Activated T-cell treated with anti-CD3 and anti-CD28 coated beads, Interleukin-2, amount 50 U/mL, for 72 hours (primary cell): ENCODE measurements at places on chromosomes 6 and 20.

GRCh38 chr20:37325206-37325605, 20.7 kb upstream of the SRC start:
- DNase-seq = no peak
- peaks cover 2% of the 10 kb centered on the region for H3K36me3 ChIP-seq
- H3K27ac ChIP-seq = no peak overlapping the region
- no peak overlapping the region for H3K4me3 ChIP-seq

DNA sequence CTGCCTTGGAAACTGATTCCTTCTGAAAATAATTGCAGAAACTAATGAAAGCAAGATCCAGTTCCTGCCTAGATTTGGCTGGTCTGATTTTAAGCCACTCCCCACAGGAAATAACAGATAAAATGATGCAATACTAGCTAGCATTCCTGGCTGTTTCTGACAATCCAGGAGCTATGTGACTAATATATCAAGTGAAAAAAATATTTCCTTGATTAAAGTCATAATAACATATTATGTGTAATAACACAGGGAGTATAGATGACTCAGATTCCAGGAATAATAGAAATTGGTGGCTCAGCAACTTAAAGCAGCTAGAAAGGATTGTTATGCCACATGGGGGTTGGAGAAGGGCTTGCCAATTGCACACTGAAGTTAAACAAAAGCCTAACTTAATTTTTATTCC, 182.7 kb upstream of the SALL4 start:
- no peak overlapping the region for H3K4me3 ChIP-seq
- no peak overlapping the region for H3K27ac ChIP-seq
- no peak for DNase-seq
- H3K36me3 ChIP-seq = no peaks in the 10 kb centered on the region
- no peaks in the 10 kb centered on the region for H3K4me1 ChIP-seq

DNA sequence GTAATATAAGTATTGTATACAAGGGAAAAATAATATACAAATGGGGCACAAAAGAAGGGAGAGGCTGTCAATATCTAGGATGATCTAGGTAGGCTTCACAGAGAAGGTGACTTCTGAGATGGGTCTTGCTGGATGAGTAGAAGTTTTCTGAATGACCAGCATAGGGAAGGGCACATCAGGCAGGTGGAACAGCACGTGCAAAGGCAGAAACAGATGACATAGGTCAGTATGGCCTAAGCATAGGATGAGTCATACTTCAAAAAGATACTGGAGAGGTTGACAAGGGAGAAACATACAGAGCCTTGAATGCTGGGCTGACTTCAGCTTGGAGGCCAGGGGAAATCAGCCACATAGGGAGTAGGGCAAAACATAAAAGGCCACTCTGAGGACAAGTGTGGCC, 31.9 kb upstream of the SIRPA start:
- no peaks in the 10 kb centered on the region for H3K4me1 ChIP-seq
- DNase-seq = no peak
- peaks cover 48% of the 10 kb centered on the region for H3K27me3 ChIP-seq
- no peak overlapping the region for H3K27ac ChIP-seq
- no peaks in the 10 kb centered on the region for H3K36me3 ChIP-seq

DNA sequence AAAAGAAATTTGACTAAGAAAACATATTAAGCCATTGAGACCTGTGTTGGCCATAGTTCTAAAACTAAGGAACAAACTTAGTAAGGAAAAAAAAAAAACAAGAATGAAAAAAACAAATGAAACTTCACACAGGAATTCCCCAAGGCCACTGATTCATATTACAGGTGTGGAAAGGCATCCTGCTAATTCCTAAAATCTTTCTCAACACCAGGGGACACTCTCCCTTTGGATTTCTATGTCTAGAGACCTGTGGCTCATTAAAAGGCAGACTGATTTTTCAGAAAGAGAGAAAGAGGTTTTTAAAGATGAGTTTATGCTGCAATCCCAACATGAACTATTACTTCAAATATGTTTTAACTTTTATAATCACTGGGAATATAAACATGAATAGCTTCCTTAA, at the start of gene OR12D1:
Gene OR12D1 (plus strand): TSS at position 341 of the 400 bp plus-strand sequence.
- peaks cover 2% of the 10 kb centered on the region for H3K36me3 ChIP-seq
- DNase-seq = no peak
- no peak within 1 kb of the TSS for H3K27ac ChIP-seq
- peaks cover 47% of the 10 kb centered on the region for H3K27me3 ChIP-seq

- peaks cover 31% of the 10 kb centered on the region for H3K27me3 ChIP-seq
- no peaks in the 10 kb centered on the region for H3K36me3 ChIP-seq
- H3K27ac ChIP-seq = no peak overlapping the region
Observed at GRCh38 chr20:46951405-46951804, 56.8 kb downstream of the EYA2 start.

DNA sequence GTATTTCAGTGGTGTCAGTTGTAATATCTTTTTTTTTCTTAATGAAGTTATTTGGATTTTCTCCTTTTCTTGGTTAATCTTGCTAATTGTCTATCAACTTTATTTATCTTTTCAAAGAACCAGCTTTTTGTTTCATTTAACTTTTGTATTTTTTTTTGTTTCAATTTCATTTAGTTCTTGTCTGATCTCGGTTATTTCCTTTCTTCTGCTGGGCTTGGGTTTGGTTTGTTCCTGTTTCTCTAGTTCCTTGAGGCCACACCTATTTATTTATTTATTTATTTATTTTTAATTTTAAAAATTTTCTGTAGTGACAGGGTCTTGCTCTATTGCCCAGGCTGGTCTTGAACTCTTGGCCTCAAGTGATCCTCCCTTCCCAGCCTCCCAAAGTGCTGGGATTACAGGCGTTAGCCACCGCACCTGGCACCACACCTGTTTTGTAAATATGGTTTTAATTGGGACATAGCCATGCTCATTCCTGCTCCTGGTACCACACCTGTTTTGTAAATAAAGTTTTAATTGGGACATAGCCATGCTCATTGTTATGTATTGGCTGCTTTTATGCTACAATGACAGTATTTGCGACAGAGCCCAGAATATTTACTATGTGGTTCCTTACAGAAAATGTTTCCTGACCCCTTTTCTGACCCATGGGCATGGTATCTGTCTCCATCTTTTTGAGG, 22.2 kb downstream of the KDM1B start:
- DNase-seq = no peak
- no peak overlapping the region for H3K4me3 ChIP-seq
- no peaks in the 10 kb centered on the region for H3K4me1 ChIP-seq
- H3K27ac ChIP-seq = no peak overlapping the region

DNA sequence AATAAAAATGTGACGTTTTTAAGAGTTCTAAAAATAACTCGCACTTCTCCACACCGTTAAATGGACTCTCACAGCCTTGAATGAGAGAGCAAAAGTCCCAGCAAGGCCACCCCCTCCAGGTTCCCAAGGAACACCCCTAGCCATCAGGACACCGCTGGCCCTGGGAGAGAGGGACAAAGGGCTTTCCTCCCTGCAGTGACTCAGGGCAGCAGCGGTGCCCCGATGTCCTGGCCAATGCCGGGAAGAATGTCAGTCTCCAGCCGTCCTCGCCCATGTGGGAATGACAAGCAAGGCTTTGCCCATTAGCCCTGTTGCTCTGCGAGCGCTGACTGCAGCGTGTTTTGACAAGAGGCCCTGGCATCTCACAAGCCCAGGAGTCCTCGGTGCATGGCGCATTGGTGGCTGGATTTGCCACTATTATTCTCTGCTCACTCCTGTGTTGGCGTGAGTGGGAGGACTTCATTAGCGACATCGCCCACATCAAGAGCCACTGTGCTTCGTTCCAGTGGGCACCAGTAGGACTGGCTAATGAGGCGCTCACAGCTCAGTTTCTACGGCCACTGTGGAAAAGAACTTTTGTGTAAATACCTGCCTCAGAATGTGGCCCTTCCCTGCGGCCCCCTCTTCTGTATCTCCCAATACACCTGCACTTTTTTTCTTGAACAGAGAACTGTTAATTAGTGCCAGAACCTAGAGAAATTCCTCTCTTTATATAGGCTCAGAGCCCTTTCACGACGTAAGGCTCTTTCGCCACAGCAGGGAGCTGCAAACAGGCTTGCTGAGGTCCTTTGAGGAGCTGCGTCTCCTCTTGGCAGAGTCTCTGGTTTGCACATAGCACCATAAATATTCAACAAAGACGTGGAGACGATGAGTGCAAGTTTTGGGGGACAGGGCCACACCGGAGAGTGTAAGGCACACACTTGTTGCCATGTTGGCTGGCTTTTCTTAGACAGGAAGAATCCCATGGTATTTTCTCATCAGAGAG, 336.6 kb downstream of the TAF4 start:
- H3K4me3 ChIP-seq = no peak overlapping the region
- no peaks in the 10 kb centered on the region for H3K36me3 ChIP-seq

- H3K36me3 ChIP-seq = peaks cover 12% of the 10 kb centered on the region
- no peak for DNase-seq
- H3K27ac ChIP-seq = no peak overlapping the region
- H3K4me3 ChIP-seq = no peak overlapping the region
- no peaks in the 10 kb centered on the region for H3K27me3 ChIP-seq
- no peaks in the 10 kb centered on the region for H3K4me1 ChIP-seq
Observed at GRCh38 chr6:87637106-87637505, 47.2 kb downstream of the ORC3 start.

DNA sequence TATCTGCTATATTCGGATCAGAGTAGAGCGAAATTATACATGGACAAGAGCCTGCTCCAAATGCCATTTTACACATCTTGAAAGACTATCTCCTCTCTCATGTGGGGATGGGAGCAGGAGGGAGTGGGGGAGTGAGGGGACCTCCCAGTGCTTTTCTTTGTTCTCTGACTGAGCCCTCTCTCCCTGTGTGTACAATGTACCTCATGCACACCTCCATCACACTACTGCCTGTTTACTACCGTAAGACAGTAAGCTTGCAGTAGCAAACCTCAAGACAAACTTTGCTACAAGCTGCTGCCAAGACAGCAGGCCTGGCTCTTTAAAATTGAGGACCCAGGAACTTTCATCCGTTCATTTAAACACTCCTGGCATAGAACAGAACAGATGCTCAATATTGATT, 7.2 kb downstream of the NHSL1 start:
- no peaks in the 10 kb centered on the region for H3K36me3 ChIP-seq
- no peaks in the 10 kb centered on the region for H3K4me1 ChIP-seq
- no peak for DNase-seq
- no peaks in the 10 kb centered on the region for H3K27me3 ChIP-seq
- no peak overlapping the region for H3K4me3 ChIP-seq

- no peaks in the 10 kb centered on the region for H3K36me3 ChIP-seq
- no peak overlapping the region for H3K27ac ChIP-seq
- no peaks in the 10 kb centered on the region for H3K27me3 ChIP-seq
- H3K4me1 ChIP-seq = no peaks in the 10 kb centered on the region
- no peak overlapping the region for H3K4me3 ChIP-seq
- no peak for DNase-seq
Observed at GRCh38 chr6:141267420-141267819, 865.3 kb upstream of the GJE1 start.

DNA sequence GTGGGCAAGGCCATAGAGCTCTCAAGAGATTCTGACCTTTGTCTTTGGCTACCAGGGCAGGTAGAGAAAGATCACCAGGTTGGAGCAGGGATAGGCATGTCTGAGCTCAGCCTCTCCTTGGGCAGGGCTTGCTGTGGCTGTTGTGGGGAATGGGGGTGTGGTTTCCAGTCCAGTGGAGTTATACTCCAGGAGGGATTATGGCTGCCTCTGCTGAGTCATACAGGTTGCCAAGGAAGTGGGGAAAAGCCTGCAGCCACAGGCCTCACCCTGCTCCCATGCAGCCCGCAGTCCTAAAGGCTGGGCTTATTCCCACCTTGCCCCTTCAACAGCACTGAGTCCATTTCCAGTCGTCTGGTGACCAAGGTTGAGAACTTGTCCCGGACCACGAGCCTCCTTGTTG, 21.9 kb downstream of the MEP1A start:
- H3K27ac ChIP-seq = no peak overlapping the region
- H3K4me3 ChIP-seq = no peak overlapping the region
- no peaks in the 10 kb centered on the region for H3K4me1 ChIP-seq
- DNase-seq = no peak

DNA sequence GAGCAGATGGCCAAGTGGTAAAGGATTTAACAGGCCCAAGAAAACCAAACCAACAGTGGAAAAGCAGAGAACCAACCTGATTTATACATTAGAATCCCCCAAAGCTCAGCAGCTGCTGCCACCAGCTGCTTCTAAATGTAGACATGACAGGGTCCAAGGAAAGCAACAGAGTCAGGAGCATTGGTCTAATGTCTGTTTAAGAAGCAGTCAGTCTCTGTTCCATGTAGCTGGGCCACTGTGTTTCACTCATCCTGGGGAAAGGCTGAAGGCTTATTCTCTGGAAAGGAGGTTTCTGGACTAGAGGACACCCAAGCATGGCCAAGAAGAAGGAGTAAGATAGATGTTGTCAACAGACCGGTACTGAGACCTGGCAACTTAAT, 75.4 kb downstream of the TMEM244 start:
- no peaks in the 10 kb centered on the region for H3K4me1 ChIP-seq
- H3K4me3 ChIP-seq = no peak overlapping the region
- H3K27ac ChIP-seq = no peak overlapping the region
- no peak for DNase-seq
- no peaks in the 10 kb centered on the region for H3K27me3 ChIP-seq

DNA sequence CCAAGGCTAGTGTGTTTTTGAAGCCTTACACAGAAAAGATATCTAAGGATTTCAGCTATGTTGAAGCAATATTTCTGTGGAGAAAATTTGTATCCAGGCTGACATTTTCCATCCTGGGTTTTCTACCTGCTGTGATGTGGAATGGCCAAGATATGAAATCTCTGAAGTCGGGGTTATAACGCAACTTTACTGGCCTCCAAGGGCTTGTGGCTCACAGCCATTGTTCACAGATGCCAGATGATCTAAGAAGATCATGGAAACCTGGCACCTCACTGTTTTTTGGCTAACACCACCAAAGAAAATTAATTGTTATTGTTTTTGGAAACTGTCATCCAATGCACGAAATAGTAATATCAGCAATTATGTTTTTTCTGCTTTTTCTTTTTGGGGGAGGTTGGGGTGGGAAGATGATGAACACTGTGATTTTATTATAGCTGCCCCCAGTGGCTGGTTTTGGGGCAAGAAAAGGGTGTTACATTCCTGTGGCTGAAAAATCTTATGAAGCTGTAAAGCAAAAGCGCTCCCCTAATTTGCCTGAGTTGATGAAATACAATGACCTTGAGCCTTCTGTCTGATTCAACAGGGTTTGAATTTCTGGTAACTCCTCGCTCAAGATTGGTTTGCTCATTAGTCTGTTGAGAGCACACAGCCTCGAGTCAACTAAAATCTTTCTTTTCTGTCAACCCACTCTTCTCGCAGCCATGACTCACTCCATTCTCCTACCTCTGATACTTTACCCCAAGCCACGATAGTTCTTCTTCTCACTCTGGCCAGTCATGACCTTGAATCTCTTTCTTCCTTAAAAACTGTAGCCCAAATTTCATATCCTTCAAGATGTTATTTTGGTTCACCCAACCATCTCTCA, 236.7 kb downstream of the PAX1 start:
- no peaks in the 10 kb centered on the region for H3K4me1 ChIP-seq
- DNase-seq = no peak
- H3K27ac ChIP-seq = no peak overlapping the region
- no peaks in the 10 kb centered on the region for H3K36me3 ChIP-seq
- H3K4me3 ChIP-seq = no peak overlapping the region
- no peaks in the 10 kb centered on the region for H3K27me3 ChIP-seq

GRCh38 chr20:2955257-2955970, 82.1 kb downstream of the PTPRA start:
- H3K36me3 ChIP-seq = peaks cover 34% of the 10 kb centered on the region
- no peak for DNase-seq
- peak overlapping the region; percentile 64 for H3K27ac ChIP-seq
- no peaks in the 10 kb centered on the region for H3K27me3 ChIP-seq
- peak overlapping the region; percentile 42 for H3K4me3 ChIP-seq

- no peaks in the 10 kb centered on the region for H3K4me1 ChIP-seq
- H3K27ac ChIP-seq = no peak overlapping the region
- DNase-seq = no peak
- no peaks in the 10 kb centered on the region for H3K36me3 ChIP-seq
- no peak overlapping the region for H3K4me3 ChIP-seq
Observed at GRCh38 chr6:129194306-129194941, 311.5 kb downstream of the LAMA2 start.
